T-helper 1 cell (primary cell): ENCODE measurements at places on chromosomes 4 and X.

DNA sequence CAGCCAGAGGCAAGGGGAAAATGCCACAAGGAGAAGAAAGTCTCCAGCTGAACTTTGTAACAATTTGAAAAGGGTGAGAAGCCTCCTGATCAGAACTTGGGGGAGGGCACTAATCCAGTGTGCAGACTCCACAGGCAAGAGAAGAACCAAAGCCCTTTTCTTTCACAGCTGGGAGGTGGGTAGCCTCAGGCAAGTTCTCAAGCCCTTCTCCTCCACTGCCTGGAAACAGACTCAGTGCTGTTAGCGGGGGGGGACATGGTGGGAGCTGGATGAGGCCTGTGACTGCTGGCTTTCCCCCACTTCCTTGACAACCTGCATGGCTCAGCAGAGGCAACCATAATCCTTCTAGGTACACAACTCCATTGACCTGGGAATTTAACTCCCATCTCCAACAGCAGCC lies 92.5 kb downstream of the LHFPL1 start:
- no peak for DNase-seq

DNA sequence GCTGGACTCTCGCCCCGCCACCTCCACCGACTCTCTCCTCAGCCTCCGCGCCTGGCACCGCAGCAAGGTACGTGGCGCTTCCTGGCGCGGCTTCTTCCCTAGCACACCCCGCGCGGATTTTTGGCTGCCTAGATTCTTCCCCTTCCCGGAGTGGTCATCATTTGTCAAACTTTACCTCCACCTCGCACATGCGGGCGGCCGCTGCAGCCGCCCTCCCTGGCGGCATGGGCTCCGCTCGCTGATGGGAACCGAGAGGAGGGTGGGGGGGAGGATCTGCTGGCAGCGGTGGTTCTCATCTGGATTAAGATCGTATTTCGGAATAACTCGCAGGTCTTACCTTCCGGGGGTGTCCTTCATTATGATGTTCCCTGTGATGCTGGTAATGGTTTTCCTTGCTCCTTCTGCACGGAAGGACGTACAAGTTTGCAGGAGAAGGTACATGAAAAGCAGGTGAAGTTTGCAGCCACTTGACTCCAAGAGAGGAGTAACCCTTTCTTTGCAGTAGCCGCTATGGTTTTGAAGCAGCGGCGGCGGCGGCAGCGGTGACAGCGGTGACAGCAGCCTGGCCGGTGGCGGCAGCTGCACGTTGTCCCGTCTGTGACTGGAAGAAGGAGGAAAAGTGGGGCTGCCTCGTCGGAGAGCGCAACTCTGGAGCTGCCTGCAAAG lies 2183.9 kb upstream of the TENM3 start:
- no peak for DNase-seq

DNA sequence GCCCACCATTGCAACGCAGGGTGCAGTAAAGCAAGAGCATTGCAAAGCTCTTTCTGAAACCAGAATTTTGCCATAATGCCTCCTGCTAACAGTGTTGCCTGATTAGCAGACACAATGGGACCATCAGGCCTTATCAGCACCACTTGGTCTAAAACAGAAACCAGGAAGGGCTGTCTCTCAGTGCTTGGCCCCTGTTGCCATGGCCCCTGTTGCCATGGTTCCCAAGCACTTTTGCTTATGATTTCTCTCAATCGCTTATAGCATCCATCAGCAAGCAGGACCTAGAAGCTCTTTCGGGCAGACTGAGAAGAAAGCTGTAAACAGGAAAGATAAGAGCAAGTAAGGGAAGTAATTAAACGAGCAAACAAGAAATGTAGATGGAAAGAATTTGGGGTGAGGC lies 36.8 kb downstream of the RTL5 start:
- DNase-seq, result peak; percentile 66

DNA sequence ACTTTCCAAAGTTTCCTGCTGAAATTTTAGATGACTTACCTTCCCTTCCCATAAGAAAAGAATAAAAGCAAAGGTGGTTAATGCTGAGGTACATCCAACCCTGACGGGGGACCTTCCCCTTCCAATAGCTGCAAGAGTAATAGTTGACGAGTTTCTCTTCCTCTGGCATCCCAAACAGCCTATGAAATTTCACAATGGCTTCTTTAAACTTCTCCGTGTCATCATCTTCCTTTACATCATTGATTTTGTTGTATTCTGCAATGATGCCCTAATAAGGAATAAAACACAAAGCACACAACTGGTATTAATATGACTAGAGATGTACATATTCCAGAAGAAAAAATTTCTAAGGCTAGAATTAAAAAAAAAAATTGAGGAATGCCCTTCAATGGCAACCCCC lies 76.6 kb downstream of the TBC1D9 start:
- no peak for DNase-seq

GRCh38 chr4:37225778-37226177 lies 18.8 kb upstream of the NWD2 start:
- no peak for DNase-seq

DNA sequence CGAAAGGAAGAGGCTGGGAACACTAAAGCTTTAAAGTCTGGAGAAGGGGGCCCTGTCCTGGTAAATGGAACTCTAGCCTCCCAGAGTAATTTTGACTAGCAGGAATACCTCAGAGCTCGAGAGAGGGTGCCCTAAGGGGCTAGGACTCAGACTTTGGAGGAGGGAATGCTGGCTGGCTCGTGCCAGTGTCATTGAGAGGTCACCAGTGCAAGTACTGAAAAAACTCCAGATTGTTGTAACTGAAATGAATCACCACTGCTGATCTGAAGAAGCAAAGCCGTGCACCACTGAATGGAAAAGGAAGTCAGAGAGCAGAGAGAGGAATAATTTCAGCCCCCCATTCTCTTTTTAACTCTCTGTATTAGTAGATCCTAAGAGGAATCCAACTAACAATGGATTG lies 690.2 kb downstream of the FAT4 start:
- DNase-seq, result no peak

GRCh38 chrX:20727447-20727846 lies 460.7 kb upstream of the RPS6KA3 start:
- no peak for DNase-seq

DNA sequence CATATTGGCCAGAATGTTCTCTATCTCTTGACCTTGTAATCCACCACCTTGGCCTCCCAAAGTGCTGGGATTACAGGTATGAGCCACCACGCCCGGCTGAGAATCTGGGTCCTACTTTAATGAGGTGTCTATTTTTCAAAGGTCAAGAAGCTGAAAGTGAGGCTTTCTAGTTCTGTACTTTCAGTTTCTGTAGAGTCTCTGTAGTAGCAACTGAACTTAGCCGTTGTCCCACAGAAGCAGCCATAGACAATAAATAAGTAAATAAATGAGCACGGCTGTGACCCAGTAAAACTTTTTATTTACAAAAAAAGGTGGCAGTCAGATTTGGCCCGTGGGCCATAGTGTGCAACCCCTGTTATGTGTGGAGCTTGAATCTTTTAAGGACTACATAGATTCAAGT lies 92.0 kb downstream of the FNIP2 start:
- DNase-seq, result peak; percentile 26

GRCh38 chr4:37243722-37244582 lies 591 bp upstream of the NWD2 start:
- DNase-seq, result no peak

GRCh38 chrX:9189286-9189685 lies 155.4 kb upstream of the FAM9B start:
- DNase-seq, result no peak

DNA sequence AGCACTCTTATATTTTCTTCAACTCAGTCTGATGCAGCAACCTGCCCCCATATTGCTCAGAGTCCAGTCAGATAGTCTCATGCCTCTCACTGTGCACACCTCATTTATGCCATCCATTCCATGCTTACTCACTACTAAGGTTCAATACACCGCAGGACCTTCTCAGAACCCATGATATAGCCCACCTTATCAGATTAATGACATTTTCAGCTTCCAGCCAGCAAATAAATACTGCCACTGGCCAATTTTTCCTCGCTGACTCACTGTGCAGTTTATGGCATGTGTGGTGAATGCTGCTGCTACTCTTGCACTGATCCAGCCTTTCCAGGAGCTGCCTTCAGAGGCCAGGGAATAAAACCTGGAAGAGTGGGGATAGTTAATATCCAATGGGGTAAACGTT lies 380.6 kb upstream of the SPOCK3 start:
- DNase-seq, result no peak

- no peak for DNase-seq
Measured at GRCh38 chrX:40199704-40200103, 101.9 kb upstream of the BCOR start.

- no peak for DNase-seq
Measured at GRCh38 chr4:106425576-106425975, 57.0 kb upstream of the GIMD1 start.

DNA sequence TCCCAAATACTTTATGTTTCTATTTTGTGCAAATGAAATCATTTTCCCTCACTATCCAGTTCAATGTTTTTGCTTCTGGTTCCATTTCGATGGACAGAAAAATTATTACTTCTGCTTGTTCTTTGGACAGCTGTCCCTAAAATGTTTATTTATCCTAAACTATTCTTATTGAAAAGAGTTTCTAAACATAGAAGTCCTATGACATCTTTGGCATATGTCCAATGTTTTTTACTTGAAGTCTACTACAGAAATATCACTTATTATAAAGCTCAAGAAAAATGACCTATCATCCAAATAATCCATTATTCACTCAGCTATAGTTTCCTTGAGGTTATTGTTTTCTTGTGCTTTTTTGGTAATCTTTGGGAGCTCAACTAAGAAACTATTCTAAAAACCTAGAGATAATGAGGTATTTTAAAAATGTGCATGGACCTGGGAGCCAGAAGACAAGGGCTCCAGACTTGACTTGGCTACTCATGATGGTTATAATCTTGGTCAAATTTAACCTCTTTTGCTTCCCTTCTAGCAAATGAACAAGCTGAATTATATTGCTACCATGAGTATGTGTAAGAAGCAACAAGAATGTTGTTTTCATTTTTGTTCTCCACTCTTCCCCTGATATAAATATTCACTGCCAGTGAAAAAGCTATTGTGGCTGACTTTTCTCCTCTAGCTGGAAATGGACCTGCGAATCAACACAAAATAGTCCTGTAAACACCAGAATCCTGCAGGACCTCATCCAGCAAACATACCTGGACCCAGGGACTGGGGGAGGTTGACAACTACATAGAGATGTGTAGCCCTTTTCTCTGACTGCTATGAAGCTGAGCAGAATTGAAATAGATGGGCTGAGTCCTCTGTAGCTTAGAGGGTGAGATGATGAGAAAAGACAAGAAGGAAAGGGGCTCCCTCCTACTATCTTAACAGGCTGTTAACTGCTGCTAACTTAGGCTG lies 137.4 kb downstream of the FRYL start:
- no peak for DNase-seq

DNA sequence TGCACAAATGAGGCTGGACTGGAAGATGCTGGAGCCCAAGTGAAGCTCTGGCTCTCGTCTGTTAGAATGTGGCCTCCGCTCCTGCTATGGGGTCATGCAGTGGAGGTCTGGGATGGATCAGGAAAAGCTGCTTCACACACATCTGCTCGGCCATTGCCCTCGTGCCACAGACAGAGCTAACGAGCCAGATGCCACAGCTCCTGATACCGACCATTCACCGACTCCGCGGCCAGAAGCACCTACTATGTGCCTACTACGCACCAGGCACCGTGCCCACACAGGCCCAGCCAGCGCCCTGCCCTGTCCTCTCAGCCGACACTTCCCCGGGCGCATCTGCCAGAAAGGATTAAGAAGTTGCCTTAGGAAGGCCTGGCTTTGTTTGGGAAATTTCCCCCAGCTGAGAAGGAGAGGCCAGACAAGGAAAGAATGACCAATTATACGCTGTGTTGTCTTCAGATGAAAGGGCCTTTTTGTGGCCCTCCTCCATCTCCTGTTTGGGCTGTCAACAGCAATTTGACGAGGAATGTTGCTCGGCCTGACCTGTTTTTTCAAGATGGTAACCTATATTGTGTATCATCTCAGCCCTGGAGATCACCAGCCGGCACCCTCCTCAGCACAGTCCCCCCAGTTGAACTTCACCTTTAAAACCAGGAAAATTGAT lies 34.3 kb downstream of the HMX1 start:
- no peak for DNase-seq

DNA sequence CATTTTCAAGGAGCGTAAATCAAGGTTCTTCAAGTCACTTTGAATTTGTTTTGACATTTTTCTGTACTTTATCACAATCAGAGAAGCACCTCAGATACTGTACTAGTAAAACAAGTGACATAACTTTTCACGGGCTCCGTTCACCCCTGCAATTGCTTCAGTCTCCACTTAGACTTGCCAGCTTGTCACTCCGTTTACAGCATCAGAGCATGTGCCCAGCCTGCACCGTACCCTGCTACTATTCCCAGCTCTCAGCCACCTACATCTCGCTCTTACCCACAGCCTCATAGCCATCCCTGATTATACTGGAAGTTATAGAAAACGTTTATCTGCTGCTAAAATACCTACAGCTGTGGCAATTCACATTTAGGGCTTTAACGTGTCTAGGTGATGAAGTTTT lies 135.3 kb upstream of the TENM3 start:
- DNase-seq, result no peak

GRCh38 chr4:1090465-1091440 lies 22.6 kb downstream of the RNF212 start:
- DNase-seq, result no peak

DNA sequence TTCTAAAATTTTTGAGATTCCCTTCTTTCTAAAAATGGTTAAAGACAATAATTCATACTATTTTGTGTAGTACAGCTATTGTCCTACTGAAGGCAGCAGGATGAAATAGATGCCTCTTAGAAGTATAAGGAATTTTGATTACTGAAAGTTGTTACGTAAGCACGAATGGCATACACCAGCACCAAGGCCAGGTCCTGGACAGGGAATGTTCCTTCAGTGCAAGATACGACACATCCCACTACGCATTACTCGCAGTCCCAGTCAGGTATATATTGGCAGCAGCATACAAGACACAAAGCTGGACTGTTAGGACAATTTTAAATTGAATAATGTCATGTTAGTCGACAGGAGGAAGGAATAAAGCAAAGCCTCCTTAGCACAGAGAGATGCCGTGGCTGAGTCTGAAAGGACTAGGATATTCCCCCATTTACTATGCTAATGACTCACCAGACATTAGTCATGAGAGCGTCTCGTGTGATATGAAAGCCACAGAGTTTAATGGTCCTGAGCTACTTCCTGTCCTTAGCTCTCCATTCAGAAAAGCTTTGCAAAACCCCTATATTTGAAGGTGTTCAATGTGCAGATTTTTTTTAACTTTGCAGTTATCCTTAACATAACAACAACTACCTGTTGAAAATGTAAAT lies 504.3 kb downstream of the FAM133A start:
- DNase-seq, result no peak
